Mammary epithelial cell (primary cell): ENCODE measurements at places on chromosomes 5 and 9.

DNA sequence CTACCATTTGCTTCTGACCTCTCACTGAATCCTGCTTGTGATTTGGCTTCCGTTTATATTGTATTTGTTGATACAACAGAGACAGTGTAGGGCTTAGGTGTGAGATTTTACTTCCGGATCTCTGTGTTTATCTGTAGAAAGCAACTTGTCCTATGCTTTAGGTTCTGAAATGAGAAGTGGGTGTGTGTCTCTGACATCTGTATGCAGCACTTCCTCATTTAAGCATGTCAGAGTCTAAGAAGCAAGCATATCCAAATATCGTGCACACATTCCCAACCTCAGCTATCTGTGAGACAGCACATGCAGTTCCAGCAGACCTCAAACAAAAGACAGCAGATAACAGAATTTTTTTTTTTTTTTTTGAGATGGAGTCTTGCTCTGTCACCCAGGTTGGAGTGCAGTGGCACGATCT is 16.3 kb downstream of the KLF9 start:
- no peak for DNase-seq

DNA sequence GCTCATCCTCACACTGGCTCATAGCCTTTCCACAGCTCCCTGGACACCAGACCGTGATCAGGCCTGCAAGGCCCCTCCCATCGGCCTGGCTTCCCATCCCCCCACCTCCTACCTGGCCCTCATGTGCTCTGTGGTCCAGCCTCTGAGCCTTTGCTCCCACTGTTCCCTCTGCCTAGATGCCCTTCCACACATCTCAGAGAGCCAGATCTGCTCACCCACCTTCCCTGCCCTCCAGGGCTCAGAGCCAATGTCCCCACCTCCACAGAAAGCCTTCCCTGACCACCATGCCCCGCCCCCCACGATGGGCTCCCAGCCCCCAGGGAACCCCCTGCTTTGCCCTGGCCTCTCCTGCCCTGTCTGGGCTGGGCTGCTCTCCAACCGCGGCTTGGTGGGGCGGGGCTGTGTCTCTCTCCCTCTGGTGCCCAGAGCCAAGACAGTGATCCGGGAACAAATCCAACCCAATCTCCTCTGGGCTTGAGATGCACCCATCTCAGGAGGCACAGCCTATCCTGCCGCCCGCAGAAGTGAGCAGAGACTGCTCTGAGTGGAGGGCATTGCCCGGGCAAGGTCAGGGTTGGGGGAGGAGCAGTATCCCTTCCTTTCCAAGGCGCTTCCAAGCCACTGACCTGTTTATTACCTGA is 1.6 kb downstream of the NINJ1 start:
- peak; percentile 59 for DNase-seq

DNA sequence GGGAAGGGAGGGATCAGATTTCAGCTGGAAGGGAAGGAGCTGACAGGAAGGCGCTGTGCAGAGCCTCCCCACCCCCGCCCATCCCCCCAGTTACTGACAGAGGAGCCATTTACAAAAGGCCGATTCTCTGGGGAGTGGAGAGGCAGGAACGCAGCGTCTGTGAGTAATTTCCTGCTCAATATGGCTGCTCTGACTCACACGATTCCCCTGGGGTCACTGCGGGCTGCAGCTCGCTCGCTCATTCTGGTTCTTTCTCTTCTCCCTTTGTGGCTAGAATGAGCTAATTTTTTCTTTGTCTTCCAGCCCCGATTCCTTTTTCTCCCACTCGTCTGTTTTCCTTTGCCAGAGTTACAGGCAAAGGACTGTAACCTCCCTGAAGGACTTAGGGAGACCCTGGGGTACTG is 28.8 kb downstream of the PTPA start:
- DNase-seq = peak; percentile 99

DNA sequence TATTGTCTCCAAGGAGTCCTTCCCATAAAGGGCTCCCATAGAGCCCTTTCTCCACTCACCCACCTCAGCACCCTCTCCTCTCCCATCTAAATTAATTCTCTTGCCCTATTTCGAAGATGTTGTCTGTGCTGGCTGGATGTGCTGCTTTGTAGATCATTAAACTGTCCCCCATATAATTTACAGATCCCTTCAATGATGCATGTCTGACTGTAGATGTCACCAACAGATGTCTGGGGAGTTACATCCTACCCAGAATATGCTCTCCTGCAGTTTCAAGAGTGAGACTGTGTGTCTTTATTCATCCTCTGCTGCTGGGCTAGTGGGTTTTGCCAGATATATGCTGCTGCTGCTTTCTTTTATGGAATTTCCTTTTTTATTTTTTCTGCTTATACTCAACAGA is 351.2 kb downstream of the MLLT3 start:
- DNase-seq = no peak

GRCh38 chr9:95609426-95609825 is 92.7 kb upstream of the PTCH1 start:
- DNase-seq = no peak

GRCh38 chr9:95778957-95779356 is 96.5 kb upstream of the ERCC6L2 start:
- DNase-seq = no peak

DNA sequence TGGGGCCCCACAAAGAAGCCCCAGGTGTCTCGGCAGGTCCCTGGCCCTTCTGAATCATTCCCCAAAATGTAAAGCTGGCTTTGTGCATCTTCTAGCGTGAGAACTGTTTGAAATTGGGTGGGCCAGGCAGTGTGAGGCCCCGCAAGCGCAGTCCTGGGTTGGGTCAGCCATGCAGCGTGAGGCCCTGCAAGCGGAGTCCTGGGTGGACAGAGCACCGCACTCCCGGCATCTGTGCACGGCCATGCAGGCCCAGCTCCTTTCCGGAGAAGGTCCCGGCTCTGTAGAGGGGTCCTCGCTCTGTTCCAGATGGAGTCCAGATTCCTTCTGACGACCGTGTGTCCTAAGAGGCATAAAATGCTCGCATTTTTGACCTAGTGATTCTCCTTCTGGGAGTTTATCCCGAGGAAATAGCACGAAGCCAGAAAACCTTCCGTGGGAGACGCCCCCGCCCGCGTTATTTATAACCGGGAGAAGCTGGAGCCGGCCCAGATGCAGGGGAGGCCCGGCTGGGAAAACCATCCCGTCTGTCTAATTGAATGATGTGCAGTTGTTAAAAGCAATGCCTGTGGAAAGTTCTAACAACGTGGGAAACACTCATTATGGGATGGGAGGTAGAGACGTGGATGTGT is 19.4 kb upstream of the NOTCH1 start:
- no peak for DNase-seq

- no peak for DNase-seq
Measured at GRCh38 chr5:71640408-71640807, 53.3 kb downstream of the MCCC2 start.

GRCh38 chr5:180804129-180804618 is 1.6 kb upstream of the MGAT1 start:
- DNase-seq = no peak
